ENCODE measurements at places on chromosomes 2 and 18.

DNA sequence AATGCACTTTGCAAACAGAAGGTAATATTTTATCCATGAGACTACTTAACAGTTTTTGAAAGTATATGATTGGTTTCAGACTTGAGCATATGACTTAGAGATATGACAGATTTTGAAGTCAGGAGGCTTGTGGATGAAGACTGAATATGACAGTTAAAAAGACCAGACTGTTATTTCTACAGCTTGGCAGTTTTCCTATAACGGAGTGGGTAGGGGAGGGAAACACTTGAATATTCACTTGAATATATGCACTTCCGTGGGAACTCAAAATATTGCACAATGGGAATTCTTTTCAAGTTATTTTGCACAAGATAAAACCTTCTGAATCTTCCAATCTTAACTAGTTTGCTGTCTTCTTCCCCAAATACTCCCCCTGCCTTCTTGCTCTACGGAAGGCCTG, 64.6 kb upstream of the ACKR3 start:
- no peak for DNase-seq

DNA sequence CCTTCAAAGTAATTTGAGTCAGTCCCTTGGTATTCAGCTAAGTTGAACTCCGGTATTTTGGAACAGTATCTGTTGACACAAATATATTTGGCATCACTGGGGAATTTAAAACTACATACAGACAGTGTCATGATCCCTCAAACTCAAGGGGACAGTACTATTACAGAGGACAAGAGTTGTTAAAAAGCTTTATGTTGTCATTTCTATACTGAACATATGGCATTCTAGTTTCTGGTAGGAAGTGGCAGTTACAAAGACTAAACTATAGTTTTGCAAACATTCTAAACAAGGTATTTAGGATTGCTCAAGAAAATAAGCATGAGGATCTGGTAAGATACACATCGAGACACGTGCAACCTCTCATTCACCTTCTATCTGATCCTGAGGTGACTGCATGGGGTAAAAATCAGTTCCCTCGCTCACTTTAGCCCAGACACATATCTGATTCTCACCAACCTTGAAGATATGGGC, 16.6 kb upstream of the CCNYL1 start:
- DNase-seq: no peak

DNA sequence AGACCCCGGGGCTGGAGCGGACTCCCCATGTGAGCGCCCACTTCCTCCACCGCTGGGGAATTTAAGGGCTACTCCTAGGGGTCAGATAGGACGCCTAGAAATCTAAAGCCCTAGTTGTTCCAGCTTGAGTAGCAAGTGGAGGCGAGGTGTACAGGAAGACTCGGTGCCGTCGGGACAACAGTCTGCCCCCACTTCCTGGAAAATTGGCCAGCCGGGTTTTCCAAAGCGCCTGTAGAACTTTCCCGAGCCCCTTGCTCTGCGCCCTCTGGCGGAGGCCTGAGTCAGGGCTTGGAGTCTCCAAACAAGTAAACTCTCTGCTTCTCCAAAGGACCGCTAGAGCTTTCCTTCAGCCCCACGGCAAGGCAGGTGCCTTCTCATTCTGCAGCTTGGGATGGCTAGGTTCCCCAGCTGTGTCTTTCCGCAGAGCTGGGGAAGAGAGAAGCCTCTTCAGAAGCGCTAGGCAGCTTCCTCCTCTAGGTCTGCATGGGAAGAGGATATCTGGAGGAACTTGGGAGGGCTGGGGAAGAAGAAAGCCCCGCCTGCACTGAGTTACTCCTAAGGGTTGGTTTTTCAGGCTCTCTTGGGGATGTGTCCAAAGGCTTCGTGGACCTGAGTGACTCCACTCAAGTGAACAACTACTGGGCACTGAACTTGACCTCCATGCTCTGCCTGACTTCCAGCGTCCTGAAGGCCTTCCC, 681 bp downstream of the SPR start:
- DNase-seq: peak; percentile 77

- no peak for DNase-seq
Observed at GRCh38 chr2:234269769-234270204, 219.3 kb downstream of the SPP2 start.

GRCh38 chr2:226030788-226031646, 631.5 kb downstream of the NYAP2 start:
- DNase-seq: peak; percentile 76

DNA sequence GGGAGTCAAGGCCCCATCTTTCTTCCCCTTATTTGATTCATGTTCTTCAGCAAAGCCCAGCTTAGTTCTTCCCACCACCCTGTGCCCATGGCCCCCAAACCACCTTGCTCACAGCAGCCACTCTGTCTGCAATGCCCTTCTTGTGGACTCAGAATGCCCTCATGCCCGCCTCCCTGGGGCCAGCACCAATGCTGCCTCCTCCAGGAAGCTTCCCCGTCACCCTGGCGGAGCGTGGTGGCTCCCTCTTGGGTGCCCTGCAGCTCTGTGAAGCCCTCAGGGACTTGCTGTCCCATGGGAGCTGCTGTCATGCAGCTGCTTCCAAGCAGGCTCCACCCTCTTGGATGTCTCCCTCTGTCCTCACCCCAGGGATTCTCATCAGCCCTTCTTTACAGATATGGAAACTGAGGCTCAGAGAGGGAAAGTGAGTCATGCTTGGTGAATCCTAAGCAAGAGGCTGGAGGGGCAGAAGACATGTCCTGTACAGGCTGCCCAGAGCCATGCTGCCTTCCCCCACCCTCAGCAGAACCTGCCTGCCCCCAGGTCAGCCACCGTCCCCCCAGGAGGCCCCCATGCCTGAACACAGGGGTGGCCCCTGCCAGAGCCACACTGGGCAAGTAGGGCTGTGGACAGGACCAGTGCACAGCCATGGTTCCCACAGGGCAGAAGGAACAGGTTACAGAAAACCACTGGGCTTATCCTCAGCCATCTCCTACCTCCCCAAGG, 11.8 kb upstream of the DUSP2 start:
- DNase-seq: no peak

GRCh38 chr18:3213300-3214059, 6.3 kb downstream of the MYOM1 start:
- DNase-seq: no peak

All from iPS DF 19.7 (cell line).